SJCRH30 (cell line): ENCODE measurements at places on chromosomes 4 and X. TPM values are rescaled to one million over a fixed set of nuclear protein-coding genes. Genes with fewer than 3 reads are reported as not detected.

Gene TMEM271
- 1.4 TPM in 2 replicates for total RNA-seq

Gene SLC6A14
- not detected in 2 replicates for total RNA-seq

Gene VCX3B
- total RNA-seq, result not detected in 2 replicates

Gene UGT2B17
- not detected in 2 replicates for total RNA-seq

Gene ADAM29
- not detected in 2 replicates for total RNA-seq

Gene ANKRD50
- 18.4 and 21.0 TPM in 2 replicates for total RNA-seq

Gene ARMCX2
- total RNA-seq, result 164 and 172 TPM in 2 replicates

Gene MAGEA1
- total RNA-seq, result not detected in 2 replicates

Gene MAGEB10
- total RNA-seq, result not detected in 2 replicates

Gene PDHA1
- total RNA-seq, result 378 and 393 TPM in 2 replicates

Gene RHOXF2
- not detected in 2 replicates for total RNA-seq

Gene PCDH19
- total RNA-seq, result 0.30 TPM in 2 replicates

Gene ASMT
- total RNA-seq, result not detected in 2 replicates

Gene EPGN
- total RNA-seq, result not detected in 2 replicates

Gene SPANXA2
- total RNA-seq, result not detected in 2 replicates

Gene TRIM60
- not detected in 2 replicates for total RNA-seq

Gene RTL9
- total RNA-seq, result 1.9 and 2.0 TPM in 2 replicates

Gene TLR8
- total RNA-seq, result not detected in 2 replicates

Gene ANKRD17
- 77.1 and 82.3 TPM in 2 replicates for total RNA-seq

Gene NOX1
- not detected in 2 replicates for total RNA-seq

Gene CT45A2
- not detected in 2 replicates for total RNA-seq

Gene LIMCH1
- 112 and 128 TPM in 2 replicates for total RNA-seq

Gene GIMD1
- total RNA-seq, result not detected in 2 replicates

Gene WAS
- not detected in 2 replicates for total RNA-seq

Gene SSX2B
- not detected in 2 replicates for total RNA-seq

Gene AREG
- total RNA-seq, result not detected in 2 replicates

Gene GPR50
- total RNA-seq, result not detected in 2 replicates

Gene CCSER1
- 6.6 and 10.1 TPM in 2 replicates for total RNA-seq

Gene CXorf49
- total RNA-seq, result not detected in 2 replicates

Gene FAM156A
- 6.9 and 8.7 TPM in 2 replicates for total RNA-seq

Gene GUCY1A1
- total RNA-seq, result 0.08 TPM in 1 of 2 replicates, not detected in the other

Gene SHISA3
- total RNA-seq, result not detected in 2 replicates

Gene SCLT1
- 22.1 and 23.2 TPM in 2 replicates for total RNA-seq

Gene SPATA4
- 0.06 and 0.56 TPM in 2 replicates for total RNA-seq

Gene NR3C2
- 0.28 and 0.63 TPM in 2 replicates for total RNA-seq

Gene ERVMER34-1
- 0.04 TPM in 1 of 2 replicates, not detected in the other for total RNA-seq

Gene EDA
- 0.71 and 1.6 TPM in 2 replicates for total RNA-seq

Gene WNK3
- total RNA-seq, result 4.3 and 4.7 TPM in 2 replicates

Gene NLRP2B
- not detected in 2 replicates for total RNA-seq

Gene IDH3G
- 34.3 and 35.0 TPM in 2 replicates for total RNA-seq

Gene GRPEL1
- 78.9 and 79.9 TPM in 2 replicates for total RNA-seq

Gene HPGDS
- total RNA-seq, result not detected in 2 replicates

Gene AFP
- 12.7 and 13.3 TPM in 2 replicates for total RNA-seq

Gene MED14
- 21.8 and 28.9 TPM in 2 replicates for total RNA-seq

Gene TCEAL3
- total RNA-seq, result 24.1 and 26.0 TPM in 2 replicates

Gene CXCL11
- total RNA-seq, result not detected in 2 replicates

Gene UVSSA
- 3.4 and 5.8 TPM in 2 replicates for total RNA-seq

Gene C1QTNF7
- total RNA-seq, result not detected in 2 replicates

Gene RTL5
- 0.18 and 0.20 TPM in 2 replicates for total RNA-seq
